ENCODE measurements at places on chromosomes 16 and 17.
A peak's percentile ranks its signal among the peaks of the same experiment; 100 is the strongest.

DNA sequence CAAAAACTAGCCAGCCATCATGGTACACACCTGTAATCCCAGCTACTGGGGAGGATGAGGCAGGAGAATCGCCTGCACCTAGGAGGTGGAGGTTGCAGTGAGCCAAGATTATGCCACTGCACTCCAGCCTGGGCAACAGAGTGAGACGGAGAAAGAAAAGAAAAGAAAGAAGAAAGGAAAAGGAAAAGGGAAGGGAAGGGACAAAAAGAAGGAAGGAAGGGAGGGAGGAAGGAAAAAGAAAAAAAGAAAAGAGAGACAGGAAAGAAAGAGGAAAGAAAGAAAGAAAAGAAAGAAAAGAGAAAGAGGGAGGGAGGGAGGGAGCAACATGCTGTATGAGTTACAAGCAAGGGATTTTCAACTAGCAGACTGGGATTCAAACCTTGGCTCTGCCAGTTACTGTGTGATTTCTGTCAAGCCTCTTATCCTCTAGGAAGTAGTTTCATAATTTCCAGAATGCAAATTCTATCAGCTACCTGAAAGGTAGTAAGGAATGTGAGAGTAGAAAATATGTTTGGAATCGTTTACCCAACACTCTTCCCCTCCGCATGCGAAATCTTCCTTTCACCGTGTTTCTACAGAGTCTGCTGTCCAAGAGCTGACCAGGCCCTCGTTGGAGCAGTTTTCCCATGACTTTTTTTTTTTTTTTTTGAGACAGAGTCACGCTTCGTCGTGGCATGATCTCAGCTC lies 43.4 kb downstream of the VPS53 start:
- no peak for DNase-seq

- DNase-seq: no peak
Observed at GRCh38 chr17:66775881-66776400, 59.0 kb upstream of the CACNG5 start.

- no peak for DNase-seq
Observed at GRCh38 chr16:10318798-10319500, 66.9 kb upstream of the ATF7IP2 start.

GRCh38 chr17:8091033-8091687 lies 3.6 kb upstream of the ALOX12B start:
- no peak for DNase-seq

DNA sequence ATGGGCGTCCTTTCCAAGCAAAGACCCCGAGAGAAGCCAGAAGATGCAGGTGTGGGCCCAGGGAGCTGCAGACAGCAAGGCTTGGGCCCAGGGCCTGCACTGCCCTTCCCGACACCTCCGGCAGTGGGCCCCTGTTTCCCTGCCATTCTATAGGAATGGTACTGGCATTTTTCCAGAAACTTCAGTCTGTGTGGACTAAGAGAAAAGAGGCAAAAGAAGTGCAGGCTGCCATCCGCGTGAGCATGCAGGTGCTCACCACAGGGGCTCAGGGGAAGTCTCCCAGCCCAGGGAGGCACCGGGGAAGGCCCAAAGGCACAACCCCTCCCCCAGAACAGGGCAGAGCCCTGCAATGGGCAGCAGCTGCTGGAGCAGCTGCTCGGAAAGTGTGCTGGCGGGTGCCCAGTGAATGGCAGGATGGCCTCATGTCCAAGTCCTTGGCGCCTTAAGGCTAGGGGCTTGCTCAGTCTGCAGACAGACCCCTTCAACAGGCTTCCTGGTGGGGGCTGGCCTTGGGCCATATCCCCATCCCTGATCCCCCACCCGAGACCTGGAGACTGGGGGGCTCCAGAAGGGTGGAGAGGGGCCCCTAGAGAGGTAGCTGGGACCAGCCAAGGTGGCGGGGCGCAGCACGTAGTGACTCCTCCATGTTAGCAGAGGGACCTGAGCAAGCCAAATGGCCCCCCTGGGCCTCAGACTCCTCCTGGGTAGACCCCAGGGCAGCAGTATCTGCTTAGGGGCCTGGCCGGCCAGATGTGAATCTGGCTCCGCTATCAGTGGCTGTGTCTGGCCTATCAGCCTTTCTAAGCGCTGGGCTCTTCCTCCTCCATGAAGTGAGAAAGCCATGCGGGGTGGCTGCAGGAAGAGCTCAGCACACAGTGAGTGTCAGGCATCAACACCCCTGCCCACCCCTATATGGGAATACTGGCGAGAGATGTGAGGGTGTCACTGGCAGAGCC lies 6.7 kb upstream of the TPPP3 start:
- no peak for DNase-seq

GRCh38 chr17:69574257-69575197 lies 160.0 kb downstream of the MAP2K6 start:
- DNase-seq: no peak

DNA sequence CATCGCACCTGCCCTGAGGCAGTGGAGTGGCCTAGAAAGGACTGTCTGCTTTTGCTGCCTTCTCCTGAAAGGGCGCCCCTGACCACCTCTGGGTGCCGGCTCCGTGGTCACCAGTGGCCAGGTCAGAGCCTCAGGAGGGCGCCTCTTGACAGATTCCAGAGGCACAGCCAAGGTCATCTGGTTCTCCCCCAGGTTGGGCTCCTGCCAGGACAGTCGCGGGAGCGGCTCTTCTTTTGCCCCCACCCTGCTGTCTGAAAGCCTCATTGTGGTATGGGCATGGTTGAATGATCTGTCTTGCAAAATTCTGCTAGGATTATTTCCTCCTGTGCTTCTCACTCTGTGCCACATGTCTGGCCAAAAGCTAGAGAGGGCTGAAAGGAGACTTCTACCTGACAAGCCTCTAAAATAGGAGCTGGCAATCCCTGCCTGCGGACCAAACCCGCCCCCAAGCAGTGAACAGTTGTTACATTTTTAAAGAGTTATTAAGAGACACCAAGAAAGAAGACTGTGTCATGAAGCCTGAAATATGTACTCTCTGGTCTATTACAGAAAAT lies 82.8 kb downstream of the SNX29 start:
- DNase-seq: no peak

DNA sequence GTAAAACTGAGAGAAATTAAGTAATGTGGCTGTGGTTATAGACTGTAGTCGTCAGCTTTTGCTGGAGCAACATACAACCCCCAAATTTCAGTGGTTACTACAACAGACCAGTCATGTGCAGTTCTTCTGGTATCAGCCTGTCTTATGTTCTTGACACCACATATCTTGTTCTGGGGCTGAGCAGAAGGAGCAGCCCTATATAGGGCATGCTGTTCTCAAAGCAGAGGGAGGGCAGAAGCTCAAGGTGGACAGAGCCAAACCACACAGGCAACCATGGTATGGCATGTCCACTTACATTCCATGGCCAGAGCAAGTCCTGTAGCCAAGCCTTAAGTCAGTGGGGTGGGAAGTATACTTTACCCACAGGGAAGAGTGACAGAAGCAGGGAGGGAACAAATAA lies 7.7 kb downstream of the PRKAR1A start:
- no peak for DNase-seq

GRCh38 chr16:25006504-25007056 lies 8.6 kb downstream of the ARHGAP17 start:
- DNase-seq: no peak

DNA sequence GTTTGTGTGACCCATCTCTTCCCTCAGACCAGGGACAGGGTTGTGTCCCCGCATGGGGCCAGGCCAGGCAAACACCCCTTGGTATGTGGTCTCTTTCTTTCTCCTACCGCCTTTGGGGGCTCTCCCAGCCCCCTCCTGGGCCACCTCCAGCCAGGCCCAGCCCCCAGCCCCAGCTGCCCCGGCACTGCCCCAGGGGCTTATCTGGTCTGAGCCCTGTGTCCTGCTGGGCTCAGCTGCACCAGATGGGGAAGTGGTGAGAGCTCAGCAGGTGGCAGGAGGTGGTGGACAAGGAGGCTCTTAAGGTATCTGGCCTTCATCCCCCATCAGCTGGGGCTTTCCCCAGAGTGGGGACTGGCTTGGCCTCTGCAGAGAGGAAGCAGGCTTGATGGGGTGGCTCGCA lies 8.7 kb downstream of the ADAM11 start:
- no peak for DNase-seq

- DNase-seq: peak; percentile 63
Observed at GRCh38 chr17:35022536-35023063, 40.9 kb downstream of the RFFL start.

GRCh38 chr17:43721537-43722268 lies 36.9 kb downstream of the SOST start:
- no peak for DNase-seq

GRCh38 chr17:70127221-70127873 lies 42.0 kb upstream of the KCNJ2 start:
- no peak for DNase-seq

- DNase-seq: no peak
Observed at GRCh38 chr16:12543700-12544476, 259.8 kb downstream of the CPPED1 start.

DNA sequence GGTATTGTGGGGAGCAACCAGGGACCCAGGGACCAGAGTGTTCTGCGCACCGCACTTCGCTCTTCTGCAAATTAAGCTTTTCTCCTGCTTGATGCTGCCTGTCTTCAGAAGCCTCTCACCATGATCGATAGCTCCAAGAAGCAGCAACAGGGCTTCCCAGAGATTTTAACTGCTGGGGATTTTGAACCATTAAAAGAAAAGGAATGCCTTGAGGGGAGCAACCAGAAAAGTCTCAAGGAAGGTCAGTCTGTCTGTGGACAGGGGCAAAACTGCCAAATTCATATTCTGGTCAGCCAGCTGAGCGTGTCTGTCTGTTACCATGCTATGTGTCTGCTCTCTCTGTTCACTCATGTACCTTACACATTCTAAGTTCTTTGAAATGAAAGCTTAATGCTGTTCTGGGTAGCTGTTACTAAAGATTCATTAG lies 115.7 kb downstream of the MRTFB start:
- no peak for DNase-seq

DNA sequence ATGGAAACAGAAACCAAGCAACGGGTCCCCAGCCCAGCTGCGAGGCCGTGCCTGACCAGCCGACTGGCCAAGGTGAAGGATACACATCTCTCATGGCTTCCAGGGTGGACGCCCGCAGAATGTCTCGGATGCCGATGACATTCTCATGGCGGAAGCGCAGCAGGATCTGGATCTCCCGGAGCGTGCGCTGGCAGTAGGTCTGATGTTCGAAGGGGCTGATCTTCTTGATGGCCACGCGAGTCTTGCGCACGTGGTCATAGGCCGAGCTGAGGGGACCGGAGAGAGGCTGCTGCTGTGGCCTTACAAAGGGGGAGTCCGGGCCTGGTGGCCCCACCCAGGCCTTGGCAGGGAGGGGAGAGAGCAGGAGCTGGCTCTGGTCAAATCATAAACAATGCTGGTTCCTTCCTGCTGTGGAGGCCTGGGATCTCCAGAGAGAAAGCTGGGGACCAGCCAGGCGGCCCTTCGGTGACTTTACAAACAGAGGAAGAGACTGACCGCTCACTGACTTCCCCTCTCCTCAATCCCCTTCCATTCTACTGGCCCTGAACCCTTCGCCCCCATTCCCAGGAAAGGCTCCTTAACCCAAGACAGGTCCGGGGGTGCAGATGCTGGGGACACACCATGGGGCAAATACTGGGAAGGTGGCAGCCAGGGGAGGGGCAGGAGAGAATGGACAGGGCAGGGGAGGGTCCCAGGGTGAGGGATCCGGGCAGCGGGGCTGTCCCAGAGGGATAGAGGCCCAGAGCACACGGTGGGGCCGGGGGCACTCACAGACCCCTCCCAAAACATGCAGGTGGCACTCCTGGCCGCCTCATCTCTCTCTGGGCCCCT lies 1.1 kb downstream of the MAPK3 start:
- DNase-seq: no peak

DNA sequence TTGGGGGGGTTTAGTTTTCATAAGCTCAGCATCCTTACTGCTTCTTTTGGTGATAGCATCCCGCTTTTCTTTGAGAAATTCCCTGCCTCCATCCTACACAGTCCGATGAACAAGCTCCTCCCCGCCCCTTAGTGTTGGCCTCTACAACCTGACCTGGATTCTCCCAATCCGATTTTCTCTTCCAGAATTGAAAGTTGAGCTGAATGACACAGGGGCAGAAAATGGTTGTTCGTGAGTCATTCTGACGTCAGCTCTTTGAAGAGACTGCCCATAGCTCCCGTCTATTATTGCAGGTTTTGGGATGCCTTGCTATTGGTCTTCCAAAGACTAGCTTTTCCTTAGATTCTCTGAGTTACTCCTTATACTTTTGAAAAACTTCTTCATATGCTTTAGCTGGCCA lies 279.7 kb downstream of the SLC39A11 start:
- DNase-seq: no peak

GRCh38 chr17:28328325-28328724 lies 6.9 kb downstream of the IFT20 start:
- no peak for DNase-seq

DNA sequence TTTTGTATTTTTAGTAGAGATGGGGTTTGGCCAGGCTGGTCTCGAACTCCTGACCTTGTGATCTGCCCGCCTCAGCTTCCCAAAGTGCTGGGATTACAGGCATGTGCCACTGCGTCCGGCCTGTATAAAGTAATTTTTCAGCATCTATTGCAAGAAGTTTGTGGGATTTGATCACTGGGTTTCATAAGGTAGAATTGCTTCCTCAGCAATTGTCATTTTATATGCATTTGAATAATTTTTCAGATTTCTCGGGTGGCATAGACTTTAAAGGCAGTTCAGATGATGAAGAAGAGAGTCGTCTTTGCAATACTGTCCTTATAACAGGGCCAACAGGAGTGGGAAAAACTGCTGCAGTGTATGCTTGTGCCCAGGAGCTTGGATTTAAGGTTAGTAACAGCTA lies 37.0 kb downstream of the TEFM start:
- DNase-seq: no peak

DNA sequence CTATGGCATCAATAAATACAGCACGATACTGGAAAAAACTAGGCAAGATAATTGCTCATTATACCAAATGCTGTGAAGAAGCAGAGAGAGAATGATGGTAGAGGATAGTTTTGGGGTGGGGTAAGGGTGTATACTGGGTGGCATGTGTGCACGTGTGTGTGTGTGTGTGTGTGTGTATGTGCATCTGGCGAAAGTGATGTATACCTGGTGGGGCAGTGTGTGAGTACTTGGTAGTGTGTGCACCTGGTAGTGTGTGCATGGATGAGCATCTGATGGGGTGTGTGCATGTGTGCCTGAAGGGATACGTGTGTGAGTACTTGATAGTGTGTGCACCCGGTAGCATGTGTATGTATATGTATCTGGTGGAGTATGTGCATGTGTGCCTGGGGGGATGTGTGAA lies 347.3 kb downstream of the CPPED1 start:
- DNase-seq: no peak

- DNase-seq: no peak
Observed at GRCh38 chr17:76953066-76953465, 84.9 kb downstream of the MGAT5B start.

DNA sequence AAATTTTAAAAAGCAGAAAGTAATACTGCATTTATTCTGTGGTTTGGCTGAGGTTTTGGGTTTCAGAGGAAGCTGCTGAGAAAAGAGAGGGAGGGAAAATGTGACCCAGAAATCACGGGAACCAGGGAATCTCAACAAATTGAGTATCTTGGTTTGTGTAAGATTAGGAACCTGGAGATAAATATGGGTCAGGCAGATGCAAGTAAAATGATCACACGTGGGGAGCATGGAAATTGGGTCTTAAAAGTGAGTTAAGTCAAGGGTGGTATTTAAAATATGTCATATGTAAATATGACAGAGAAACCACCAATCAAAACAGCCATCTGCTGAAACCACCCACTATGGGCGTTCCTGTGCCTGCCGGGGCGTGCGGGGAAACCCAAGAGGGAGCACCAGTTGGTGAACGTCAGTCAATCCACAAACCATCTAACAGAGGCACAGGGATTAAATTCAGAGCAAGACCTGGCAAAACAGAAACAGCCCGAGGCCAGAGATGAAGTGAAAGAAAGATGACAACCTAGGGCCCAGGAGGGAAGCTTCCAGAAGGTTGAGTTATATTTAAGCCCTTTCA lies 33.4 kb downstream of the CDH13 start:
- no peak for DNase-seq

All from stimulated activated CD8-positive, alpha-beta memory T cell treated with anti-CD3 and anti-CD28 coated beads, Interleukin-4, amount 100 ng/mL, for 1 hour (primary cell).